ENCODE measurements at places on chromosomes 16 and 17.
A peak's percentile ranks its signal among the peaks of the same experiment; 100 is the strongest.

- no peak for DNase-seq
Measured at GRCh38 chr16:74623839-74624235, 16.9 kb upstream of the GLG1 start.

DNA sequence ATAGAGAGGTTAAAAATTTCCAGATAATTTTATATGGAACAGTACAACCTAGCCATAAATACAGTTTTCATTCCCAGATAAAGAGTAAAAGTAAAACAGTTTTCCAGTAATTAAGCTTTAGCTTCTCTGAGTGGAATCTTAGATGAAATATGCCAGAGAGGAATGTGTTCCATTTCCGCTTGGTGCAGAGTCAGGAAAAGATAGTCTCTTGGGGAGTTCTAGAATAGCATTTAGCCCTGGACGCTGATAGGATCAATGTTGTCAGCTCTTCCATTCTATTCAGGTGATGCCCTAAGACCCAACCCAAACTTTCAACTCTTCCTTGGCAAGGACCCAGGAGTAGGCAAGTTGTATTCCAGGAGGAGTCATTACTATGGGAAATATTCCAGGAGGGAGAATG, 30.9 kb upstream of the ABCA3 start:
- DNase-seq = no peak

GRCh38 chr17:47698749-47699535, 5.0 kb downstream of the TBKBP1 start:
- DNase-seq = peak; percentile 26

DNA sequence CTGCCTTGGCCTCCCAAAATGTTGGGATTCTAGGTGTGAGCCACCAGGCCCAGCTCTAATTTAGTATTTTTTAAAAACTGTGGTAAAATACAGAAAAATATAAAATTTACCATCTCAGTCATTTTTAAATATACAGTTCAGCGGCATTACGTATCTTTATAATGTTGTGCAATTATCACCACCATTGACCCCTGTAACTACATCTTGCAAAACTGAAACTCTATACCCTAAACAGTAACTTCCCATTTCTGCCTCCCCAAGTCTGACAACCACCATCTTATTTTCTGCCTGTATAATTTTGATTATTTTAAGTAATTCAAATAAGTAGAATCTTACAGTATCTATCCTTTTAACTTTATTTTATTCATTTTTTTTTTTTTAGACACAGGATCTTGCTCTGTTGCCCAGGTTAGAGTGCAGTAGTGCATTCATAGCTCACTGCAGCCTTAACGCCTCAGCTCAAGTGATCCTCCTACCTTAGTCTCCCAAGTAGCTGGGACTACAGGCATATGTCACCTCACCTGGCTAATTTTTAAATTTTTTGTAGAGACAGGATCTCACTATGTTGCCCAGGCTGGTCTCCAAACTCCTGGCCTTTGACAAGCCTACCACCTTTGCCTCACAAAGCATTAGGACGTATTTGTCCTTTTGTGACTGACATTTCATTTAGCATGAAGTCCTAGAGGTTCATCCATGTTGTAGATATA, 10.9 kb upstream of the GGA2 start:
- no peak for DNase-seq

GRCh38 chr17:77266891-77267341, 126.1 kb downstream of the SEC14L1 start:
- no peak for DNase-seq

DNA sequence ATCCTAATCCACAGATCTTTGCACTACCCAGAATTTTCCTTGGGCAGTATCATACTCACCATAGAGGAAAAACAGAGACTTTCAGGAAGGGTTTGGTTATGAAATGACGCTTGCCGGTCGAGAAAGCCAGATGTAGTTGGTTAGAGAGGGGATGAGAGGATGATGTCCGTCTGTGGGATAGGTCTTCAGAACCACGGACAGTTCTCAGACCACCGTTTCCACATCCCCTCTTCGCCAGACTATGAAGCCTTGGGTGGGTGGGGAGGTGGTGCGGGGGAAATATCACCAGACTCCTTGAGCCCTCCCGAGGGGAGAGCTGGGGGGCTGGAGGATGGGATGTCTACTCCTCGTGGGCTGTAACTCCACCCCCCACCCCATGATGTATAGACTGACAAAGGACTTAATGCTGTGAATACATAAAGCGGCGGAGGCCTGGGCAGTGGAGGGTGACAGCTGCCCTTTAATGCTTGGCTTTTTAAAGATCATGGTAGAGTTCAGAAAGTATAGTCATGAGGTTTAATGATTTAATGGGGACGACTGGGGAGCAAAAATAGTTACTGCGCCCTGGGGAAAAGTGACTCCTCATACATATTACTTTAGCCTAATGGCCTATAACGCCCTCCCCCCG, 96.6 kb downstream of the MRM1 start:
- no peak for DNase-seq
